ENCODE measurements at places on chromosomes 6 and 20. TPM values are rescaled to one million over a fixed set of nuclear protein-coding genes. Genes with fewer than 3 reads are reported as not detected.

Gene FNDC11
- not detected for total RNA-seq

GRCh38 chr20:44442298-44443070 lies 33.2 kb upstream of the TTPAL start:
- no peak for DNase-seq

- DNase-seq, result peak; percentile 25
These were observed 193.0 kb upstream of the ZNF217 start for GRCh38 chr20:53786445-53787267.

Gene GNAS-AS1
- total RNA-seq, result 1.3 TPM

DNA sequence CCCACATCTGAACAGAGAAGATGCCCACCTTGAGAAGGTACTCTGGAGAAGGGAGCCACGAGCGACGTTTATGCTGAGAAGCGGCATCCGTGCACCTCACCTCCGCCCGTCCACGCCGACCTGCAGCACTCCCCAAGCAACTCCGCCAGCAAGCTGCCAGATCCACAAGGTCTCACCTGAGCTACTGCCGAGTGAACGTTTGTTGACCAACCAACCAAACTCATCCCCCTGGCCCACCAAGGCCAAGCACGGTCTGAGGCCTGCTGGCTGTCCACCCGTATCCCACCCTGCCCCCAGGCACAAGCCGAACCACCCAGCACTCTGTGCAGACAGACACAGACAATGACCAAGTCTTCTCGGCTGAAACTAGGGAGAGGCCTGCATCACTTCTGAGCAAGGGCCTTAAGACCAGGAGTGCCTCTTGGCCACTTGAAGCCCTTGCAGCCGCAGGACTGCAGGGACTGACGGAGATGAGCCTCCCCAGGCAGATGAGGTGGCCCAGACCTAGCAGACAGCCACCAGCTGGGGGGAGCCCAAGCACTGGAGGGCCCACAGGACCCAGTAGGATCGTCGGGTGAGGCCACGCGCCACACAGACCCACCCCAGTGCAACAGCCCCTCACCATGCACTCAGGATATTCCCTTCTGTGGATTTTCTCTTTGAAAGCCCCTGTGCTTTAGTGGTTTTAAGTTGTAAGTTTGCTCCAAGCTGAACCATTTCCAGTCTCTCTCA lies 12.1 kb downstream of the TAF4 start:
- DNase-seq, result no peak

DNA sequence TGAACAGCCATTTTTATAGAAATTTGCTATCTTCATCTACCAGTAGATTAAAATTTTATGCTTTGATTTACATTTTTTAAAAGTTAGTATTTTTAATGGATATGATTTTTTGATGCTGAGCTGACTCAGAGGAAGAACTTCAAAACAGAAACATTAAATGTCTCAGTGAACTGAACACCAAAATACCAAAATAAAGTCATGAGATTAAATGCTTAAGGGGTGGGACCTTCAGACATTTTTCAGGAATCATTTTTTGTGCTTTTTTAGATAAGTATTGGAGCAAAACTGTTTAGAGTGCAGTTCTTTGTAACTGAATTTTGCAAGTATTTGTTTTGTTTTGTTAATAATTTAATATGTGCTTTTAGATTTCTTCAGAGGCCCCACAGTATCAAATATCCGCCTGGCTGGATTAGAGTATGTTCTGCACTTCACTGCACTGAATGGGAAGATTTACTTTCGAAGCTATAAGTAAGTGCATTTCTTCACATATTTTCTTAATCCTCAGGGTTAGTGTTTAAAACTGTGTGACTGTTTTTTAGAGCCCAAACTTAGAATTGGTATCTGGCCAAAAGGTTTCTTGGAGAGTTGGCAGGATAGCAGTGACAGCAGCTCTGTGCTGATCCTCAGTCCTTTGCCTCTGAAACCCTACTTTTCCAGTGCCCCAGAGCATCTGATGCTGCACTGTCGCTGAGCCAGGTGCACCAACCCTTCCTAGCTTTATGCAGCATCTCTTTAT lies 33.7 kb downstream of the RPF2 start:
- no peak for DNase-seq

DNA sequence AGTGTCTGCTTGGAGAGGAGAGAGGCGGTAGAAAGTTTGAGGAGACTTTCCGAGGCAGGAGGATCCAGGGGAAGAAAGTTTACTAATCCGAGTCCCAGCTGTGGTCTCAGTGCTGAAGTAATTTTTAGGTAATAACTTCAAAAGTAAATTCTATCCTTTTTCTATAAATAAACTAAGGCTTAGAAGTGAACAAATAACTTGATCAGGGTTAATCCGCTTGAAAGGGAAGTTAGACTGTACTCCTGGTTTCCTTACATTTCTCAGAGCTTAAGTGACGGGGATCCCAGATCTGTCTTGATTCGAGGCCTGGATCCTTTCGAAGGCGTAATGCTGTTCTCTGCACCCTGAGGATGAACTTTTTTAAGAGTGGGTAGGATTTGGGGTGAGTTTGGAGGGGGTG lies 2.6 kb downstream of the STK35 start:
- no peak for DNase-seq

Gene MTG2
- total RNA-seq, result 23.0 TPM

DNA sequence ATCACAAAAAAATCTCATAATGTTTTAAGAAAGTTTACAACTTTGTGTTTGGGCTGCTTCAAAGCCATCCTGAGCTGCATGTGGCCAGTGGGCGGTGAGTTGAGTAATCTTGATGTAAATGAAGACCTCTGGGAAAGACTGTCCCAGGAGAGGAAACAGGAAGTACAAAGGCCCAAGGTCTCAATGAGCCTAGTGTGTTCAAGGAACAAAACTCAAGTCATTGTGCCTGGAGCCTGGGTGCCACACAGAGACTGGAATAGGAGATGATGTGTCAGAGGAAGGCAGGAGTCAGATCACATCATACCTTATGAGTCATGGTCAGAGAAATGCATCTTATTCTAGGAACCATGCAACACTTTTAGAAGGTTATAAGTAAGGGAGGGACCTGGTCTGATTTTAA lies 51.5 kb downstream of the COL19A1 start:
- peak; percentile 74 for DNase-seq

DNA sequence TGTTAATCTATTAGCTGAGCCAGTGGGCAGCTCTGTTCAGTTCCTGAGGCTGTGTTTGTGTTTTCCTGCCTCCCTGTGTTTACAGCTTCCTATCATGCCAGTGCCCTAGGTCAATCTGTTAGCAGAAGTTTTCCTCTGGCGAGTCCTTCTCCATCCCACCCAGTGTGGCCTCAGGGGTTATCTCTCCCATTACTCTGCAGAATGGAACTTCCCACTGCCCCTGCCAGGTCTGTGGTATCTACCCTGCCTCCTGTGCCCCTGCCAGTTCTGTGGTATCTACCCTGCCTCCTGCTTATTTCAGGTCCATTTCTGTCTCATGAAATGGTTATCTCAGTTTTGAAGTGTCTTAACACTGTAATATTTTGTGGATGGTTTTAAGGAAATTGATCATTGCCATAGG lies 63.1 kb downstream of the SLX4IP start:
- DNase-seq, result no peak

Gene PARD6B
- total RNA-seq, result 26.0 TPM

Gene MACROD2
- 0.51 TPM for total RNA-seq

Gene DNAH8
- not detected for total RNA-seq

- DNase-seq, result peak; percentile 98
These were observed 76.7 kb downstream of the RNF182 start for GRCh38 chr6:14001329-14002012.

DNA sequence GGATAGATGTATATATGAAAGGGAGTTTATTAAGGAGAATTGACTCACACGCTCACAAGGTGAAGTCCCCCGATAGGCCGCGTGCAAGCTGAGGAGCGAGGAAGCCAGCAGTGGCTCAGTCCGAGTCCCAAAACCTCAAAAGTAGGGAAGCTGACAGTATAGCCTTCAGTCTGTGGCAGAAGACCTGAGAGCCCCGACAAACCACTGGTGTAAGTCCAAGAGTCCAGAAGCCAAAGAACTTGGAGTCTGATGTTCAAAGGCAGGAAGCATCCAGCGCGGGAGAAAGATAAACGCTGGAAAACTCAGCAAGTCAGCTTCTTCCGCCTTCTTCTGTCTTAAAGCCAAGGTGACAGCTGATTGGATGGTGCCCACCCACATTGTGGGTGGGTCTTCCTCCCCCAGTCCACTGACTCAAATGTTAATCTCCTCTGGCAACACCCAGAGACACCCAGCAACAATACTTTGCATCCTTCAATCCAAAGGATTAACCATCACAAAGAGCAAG lies 102.6 kb upstream of the GJE1 start:
- DNase-seq, result no peak

DNA sequence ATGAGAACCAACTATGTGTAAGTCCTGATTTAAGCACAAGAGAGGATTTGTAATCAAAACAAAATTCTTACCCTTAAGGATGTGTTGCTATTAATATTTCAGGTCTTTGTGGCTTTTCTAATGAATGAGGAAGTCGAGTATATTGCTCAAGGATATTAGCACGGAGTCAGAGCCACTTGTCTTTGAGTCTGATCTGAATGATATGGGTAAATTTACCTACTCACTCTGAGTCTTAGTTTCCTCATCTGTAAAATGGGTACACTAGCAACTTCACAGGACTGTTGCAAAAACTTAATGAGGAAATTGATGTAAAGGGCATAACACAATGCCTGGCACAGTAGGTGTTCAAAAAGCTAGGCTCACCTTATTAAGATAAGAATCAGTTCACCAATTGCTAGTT lies 30.0 kb upstream of the QKI start:
- DNase-seq, result no peak

Gene COL21A1
- 0.06 TPM for total RNA-seq

Gene BPIFB1
- total RNA-seq, result not detected

Gene SCRT2
- not detected for total RNA-seq

Measured in Daoy (cell line).